NCI-H1048 (cell line): ENCODE measurements at places on chromosomes 12 and 14.

DNA sequence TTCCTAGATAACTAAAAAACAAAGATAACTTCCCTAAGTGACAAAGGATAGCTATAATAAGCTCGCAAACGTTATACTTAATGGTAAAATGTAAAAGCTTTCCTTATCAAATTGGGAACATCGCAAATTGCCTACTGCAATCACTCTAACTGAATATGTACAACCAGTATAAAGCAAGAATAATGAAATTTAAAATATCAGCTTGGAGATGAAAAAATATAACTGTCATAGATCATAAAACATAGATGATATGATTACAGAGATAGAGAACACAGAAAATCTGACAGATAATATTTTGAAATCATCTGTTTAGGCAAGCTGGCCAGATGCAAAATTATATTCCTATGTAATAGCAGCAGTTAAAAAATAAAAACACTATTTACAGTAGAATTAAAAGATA is 64.0 kb downstream of the BCAT1 start:
- DNase-seq, result no peak

GRCh38 chr14:77714926-77715325 is 7.0 kb downstream of the SLIRP start:
- no peak for DNase-seq

GRCh38 chr14:101839236-101839635 is 77.7 kb downstream of the PPP2R5C start:
- no peak for DNase-seq

DNA sequence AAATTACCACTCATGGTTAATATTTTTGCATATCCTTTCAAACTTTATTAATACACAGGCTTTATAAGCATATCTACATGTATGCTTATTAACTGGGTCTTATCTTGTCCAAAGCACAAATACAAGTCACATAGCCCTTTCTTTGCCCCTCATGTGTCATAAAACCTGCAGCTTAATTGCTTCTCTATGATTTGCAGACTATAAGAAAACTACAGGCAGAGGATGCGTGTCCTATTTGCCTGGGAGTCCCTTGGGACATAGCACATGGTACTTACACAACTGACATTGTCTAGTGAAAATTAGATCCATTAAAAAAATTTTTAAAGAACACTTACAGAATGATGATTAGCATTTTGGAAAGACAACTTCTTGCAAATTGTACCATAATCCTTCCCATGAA is 190.5 kb upstream of the PLEKHA5 start:
- no peak for DNase-seq

DNA sequence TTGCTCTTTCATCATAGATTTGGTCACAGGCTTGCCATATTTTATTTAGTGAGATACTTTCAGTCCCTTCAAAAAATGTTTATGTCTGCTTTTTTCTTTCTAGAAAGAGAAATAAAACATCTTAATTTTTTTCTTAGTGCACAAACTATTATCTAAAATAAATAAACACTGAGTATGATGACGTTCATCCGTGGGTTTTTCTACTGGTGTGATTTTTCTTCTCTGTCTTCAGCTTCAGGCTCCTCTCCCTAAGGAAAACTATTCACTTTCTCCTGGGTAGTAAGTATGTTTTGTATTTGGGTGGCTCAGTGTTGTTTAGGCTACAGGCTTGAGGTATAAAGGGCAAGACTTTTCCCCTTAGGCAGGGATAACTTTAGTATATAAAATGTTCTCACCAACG is 154.7 kb downstream of the DACT1 start:
- DNase-seq, result no peak

DNA sequence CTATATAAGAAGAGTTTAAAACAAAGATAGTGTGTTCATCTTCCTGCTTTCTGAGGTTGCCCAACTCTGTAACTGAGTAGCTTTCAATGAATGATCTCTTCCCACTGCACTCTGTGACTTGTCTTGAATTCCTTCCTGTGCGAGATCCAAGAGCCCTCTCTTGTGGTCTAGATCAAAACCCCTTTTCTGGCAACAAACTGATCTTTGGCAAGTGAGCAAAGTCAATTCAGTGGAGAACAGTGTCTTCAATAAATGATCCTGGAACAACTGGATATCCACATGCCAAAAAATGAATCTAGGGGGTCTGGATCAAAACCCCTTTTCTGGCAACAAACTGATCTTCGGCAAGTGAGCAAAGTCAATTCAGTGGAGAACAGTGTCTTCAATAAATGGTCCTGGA is 8.5 kb downstream of the CFAP54 start:
- DNase-seq, result no peak

GRCh38 chr12:43118881-43119280 is 433.1 kb downstream of the ADAMTS20 start:
- no peak for DNase-seq

- DNase-seq, result peak; percentile 29
These were observed 221.5 kb upstream of the HMGA2 start for GRCh38 chr12:65602610-65603295.

- DNase-seq, result no peak
These were observed 204.5 kb upstream of the TBX3 start for GRCh38 chr12:114888448-114888847.

DNA sequence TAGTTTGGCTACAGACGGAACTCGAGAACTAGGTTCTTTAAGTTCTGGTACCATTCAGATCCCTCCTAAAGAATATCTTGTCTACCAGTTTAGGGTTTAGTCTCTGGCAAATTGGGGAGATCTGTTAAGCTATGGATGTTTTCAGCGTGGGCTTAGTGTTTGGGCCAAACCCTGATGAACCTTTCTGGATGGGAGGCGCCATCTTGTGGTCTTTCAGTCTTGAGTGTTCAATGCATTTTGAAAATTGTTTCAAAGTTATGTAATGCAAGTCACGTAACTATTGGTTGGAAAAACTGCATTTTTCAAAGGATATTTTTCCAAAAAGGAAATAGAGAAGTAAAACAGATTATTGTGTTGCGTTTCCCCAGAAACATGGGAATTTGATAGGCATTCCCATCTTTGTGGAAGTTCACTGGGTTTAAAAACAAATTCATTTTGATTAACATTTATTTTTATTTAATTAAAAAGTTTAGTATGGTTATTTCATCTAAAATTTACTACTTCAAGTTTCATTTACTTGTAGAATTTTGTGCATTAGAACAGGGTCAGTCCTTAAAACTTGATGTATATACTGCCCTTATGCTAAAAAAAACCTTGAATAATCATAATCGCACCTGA is 169.0 kb downstream of the PRIMA1 start:
- no peak for DNase-seq

DNA sequence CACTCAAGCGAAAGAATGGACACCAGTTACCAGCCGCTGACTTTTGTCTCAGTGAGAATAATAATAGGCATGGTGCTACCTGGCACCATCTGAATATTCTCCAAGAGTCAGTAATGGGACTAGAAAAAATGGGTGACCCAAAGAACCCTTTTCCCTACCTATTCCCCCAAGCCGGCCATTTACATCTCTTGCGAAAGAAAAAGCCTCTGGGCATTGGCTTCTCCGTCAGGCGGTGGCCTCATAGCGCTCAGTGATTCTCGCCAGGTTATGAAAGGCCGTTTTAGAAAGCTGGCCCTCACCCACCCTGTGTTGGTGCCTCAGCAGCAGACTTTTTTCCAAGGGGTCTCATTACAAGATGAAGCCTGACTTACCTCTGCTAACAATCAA is 523 bp upstream of the SLC6A15 start:
- DNase-seq, result no peak

DNA sequence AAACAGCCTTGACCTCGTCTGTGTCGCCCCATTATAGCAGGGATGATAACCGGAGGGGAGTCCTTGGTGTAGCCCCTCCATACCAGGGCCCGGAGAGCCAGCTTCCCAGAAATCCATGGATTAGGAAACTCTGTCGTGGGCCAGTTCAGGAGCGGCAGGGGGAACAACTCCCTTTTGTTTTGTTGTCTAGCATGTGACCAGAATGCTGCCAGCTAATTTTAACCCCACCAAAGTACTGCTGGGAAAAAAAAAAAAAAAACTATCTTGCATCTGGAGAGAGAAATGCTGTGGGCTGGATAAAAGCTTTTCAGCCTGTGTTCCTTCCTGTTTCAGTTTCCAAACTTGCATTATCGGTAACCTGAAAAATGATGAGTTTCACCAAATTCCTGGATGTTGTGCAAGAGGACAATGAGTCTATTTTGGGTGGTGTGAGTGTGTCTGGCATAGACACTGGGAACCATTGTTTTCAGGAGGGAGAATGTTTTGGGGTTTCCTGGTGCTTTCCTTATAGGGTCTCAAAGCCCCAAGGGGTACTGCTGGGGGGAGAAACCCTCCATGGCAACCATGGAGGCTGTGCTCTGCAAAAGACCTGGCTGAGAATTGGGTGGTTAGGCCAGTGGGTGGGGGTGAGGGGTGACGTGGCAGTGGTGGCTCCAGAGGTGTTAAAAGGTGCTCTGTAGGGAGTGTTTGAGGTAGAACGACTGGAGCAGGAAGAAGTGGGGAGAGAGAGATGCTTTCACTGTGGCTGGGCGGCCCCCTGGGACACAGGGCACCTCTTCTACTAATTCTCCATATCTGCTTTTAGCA is 14.9 kb upstream of the IRF2BPL start:
- DNase-seq, result no peak

DNA sequence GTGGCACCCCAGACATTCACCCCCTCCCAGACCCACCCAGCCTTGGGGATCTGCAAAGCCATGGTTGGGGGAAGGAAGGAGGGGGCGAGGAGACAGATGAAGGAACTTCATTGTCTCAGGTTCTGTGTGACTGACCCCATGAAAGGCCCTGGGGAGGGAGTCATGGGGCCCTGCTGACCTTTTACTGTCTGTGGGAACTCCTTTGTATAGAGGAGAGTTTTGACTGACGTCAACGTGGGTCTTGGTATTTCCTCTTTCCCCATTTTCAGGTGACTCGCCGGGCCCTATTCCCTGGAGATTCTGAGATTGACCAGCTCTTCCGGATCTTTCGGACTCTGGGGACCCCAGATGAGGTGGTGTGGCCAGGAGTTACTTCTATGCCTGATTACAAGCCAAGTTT is 3.1 kb upstream of the RAB5B start:
- no peak for DNase-seq

DNA sequence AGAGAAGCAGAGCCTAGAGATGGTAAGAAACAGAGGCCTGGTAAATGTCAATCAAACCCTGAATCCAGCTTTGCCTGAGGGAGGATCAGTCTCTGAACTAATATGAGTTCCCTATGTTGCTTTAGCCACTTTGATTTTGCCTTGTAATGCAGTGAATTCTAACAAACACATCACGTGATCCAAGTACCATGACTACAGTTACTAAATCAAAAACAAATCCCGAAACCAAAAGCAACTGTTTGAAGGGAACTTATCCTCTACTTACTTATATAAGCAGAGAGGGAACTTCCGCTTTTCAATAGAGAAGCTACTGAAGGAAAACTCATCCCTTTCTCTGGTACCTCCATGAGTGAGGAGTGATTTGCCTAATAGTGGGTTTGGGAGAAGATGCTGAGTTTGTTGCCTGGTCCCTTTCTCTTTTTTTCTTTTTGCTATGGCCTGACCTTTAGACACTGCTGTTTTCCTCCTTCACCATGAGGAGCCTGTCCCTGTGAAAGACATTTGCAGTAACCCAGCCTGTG is 7.7 kb upstream of the PPTC7 start:
- no peak for DNase-seq

- peak; percentile 88 for DNase-seq
These were observed at the start of gene IRF2BPL for GRCh38 chr14:77028384-77029231. TSS of gene IRF2BPL (minus strand) at chr14:77028708. CDS start at chr14:77027792, 916 bp downstream.

DNA sequence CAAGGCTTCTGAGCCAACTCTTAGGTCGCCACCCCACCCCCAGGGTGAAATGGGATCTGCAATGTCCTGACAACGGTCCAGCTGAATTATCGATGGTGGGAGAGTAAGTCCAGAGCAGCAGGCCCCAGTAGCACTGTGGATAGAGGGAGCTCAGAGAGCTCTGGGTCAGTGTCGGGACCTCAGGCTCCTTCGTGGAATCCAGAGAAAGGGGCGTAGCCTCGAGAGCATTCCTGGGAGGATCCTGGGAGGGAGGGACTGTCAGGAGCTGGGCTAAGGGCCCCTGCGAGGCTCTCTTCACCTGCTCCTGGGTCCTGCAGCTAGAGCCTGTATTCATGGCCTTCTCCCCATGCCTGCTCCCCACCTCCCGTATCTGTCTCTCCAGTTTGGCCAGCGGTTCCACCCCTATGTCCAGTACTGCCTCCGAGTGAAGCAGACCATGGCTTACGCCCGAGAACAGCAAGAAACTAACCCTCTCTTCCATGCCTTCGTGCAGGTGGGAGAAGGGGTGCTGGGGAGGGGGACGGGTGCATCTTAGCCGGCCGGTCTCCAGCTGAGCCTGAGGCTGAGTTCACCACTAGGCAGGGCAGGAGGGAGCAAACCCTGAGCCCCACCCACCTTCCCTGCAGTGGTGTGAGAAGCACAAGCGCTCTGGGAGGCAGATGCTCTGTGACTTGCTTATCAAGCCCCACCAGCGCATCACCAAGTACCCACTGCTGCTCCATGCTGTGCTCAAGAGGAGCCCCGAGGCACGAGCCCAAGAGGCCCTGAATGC is 6.6 kb downstream of the PLEKHG6 start:
- DNase-seq, result no peak

GRCh38 chr12:116784238-116784612 is 46.1 kb downstream of the RNFT2 start:
- DNase-seq, result no peak

DNA sequence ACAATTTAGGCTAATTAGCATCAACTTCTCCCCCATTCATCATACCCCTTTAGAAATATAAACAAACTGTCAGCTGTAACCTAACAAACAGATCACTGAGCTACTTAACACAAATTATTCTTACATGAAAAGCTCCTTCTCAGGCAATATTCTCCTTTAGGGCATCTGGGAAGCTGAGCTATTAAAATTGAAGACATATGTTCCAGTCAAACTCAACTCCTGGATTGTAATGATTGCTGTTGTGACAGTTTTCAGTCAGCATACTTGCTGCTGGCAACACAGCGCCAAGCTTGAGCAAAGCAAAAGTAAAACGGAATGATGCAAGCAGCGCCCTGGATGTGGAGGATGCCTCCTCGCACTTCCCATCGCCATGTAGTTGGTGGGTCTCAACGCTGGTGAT is 82.4 kb downstream of the SLC25A21 start:
- no peak for DNase-seq

- DNase-seq, result no peak
These were observed 874 bp upstream of the YARS2 start for GRCh38 chr12:32756476-32757066.

DNA sequence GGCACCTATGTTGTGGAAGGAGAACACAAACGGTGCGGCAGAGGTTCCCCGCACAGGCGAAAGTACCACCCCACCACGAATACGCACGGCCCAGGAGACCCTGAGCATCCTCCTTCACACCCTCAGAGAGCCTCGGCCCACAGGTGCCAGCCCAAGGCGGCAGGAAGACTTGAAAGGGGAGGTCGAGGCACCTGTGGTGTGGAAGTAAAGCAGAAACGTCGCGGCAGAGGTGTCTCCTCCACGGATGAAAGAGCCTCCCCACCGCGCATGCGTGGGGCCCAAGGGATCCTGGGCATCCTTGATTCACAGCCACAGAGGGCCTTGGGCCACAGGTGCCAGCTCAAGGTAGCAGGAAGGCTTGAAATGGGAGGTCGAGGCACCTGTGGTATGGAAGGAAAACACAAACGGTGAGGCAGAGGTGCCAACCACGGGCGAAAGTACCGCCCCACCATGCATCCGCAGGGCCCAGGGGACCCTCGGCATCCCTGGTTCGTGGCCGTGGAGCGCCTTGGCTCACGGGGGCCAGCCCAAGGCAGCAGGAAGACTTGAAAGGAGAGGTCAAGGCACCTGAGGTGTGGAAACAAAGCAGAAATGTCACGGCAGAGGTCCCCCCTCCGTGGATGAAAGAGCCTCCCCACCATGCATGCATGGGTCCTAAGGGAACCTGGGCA is 380.1 kb downstream of the ALG10 start:
- DNase-seq, result no peak
